ENCODE measurements at places on chromosomes 16 and 17.

- DNase-seq, result no peak
These were observed 216.5 kb downstream of the NTN1 start for GRCh38 chr17:9237661-9238301.

DNA sequence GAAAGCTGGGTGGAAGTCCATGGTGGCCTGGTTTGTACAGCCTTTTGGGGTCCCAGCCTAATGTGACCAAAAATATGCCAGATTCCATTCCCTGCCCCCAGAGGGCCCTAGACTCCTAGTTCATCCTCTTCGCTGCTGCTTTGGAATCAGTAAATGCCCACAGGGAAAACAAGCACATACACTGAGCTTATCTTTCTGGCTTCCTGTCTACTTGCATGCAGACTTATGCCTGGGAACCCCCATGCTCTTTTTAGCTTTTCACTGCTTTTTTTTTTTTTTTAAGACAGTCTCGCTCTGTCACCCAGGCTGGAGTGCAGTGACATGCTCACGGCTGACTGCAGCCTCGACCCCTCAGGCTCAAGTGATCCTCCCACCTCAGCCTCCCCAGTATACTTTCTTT, 6.2 kb upstream of the CD300LG start:
- DNase-seq, result no peak

DNA sequence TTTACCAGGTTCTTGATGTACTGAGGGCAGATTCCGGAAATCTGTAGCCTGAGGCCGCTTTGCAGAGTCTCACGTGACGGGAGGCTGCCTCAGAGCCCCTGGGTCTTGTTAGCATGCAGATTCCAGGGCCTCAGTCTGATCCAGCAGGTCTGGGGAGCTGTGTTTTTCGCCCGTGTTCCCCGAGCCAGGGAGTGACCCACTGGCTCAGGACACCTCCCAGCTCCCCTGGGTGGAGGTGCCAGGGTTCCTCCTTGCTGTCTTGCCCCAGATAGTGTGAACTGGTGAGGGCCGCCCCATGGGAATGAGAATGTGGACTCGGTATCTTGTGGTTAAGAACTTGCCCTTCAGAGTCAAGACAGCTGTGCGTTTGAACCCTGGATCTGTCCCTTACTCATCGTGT, 98.6 kb downstream of the OR1D5 start:
- no peak for DNase-seq

DNA sequence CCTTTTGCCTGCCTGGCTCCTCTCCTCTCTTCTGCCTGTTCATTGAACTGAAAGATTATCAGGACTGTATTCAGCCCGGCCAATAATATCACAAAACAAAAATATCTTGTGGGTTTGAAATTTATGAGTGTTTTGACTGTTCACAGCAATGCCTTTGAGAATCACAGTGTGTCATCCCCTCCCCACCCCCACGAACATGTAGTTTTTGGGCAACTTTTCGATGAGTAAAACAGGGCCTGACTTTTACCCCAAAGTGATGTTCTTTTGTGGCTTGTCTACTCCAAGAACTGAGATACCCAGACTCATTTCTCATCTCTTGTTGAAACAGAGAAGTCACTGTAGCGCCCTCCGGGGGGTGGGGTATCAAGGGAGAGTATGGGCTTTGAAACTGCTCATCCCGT, 675.7 kb downstream of the WWOX start:
- DNase-seq, result peak; percentile 43

- no peak for DNase-seq
These were observed 8.9 kb downstream of the UNK start for GRCh38 chr17:75793460-75793859.

GRCh38 chr17:3771140-3771539, 29.8 kb downstream of the ITGAE start:
- DNase-seq, result no peak

GRCh38 chr17:29283496-29283895, 10.5 kb downstream of the NUFIP2 start:
- DNase-seq, result no peak

DNA sequence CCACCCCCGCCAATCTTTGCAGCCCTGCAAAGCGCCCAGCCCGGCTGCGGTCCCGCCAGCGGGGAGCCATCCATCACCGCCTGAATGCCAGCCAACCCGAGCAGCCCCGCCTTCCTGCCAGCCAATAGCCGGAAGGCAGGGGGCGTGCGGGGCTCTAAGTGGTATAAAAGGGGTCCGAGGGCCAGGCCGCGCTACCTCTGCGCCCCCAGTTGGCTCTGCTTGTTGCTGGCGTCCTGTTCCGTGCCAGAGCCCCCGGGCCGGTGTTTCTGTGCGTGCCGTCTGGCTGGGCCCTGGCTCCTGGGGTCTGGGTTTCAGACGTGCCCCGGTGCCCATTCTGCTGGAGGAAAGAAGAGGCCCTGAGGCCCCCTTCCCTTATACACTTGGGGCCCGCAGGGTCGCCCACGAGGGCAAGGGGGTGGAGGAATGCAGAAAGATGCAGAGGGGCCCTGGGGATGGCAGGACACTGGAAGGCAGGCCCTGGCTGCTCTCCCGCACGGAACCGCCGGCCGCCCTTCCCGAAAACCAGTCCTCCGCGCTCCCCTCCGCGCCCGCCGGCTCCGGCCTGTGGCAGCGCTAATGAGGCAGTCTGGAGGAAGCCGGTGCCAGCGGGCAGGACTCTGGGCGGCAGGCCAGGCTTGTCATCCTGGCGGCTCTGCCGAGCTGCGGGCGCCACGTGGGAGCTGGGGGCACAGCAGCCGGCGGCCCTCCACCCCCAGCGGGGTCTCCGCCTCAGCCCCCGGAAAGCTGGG, 14.0 kb downstream of the COPZ2 start:
- DNase-seq, result peak; percentile 22

DNA sequence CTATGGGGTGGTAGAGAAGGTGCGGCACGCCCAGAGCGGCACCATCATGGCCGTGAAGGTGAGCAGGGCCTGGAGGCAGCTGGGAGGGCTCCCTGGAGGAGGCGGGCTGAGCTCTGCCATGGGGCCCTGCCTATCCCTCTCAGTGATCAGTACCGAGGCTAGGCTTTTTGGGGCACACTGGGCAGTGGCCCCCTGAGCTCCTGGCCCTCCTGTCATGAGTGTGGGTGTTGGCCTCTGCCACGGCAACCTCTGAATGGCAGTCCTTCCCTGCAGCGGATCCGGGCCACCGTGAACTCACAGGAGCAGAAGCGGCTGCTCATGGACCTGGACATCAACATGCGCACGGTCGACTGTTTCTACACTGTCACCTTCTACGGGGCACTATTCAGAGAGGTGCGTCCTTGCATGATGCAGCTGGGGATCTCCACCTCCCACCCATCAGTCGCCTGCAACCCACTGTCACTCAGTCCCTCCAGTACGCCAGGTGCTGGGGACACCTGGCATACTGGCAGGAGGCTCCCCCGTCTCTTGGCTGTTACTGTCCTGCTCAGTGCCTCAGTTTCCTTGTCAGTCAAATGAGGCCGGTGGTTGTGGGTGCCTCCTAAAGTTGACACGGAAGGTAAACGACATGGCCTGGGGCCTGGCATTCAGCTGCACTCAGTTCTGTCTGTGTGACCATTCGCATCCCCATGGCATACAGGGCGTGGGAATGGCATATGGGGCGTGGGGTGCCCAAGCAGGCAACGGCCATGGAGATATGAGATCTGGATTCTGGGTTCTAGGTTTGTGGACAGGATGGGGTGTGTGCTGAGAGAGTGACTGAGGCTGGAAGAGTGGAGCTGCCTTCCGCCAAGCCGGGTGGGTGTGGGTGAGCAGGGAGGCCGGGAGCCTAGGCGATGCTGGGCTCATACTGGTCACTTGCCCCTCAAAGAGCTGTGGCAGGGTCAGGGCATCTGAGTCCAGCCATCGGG, 16.4 kb downstream of the MAP2K3 start:
- DNase-seq, result no peak

- DNase-seq, result no peak
These were observed 30.1 kb downstream of the PGS1 start for GRCh38 chr17:78408476-78409050.

- no peak for DNase-seq
These were observed at the start of gene IL34 for GRCh38 chr16:70646260-70647241. Gene IL34, plus strand, starts transcription at chr16:70646559. Its CDS starts 389 bp downstream, at chr16:70646948.

DNA sequence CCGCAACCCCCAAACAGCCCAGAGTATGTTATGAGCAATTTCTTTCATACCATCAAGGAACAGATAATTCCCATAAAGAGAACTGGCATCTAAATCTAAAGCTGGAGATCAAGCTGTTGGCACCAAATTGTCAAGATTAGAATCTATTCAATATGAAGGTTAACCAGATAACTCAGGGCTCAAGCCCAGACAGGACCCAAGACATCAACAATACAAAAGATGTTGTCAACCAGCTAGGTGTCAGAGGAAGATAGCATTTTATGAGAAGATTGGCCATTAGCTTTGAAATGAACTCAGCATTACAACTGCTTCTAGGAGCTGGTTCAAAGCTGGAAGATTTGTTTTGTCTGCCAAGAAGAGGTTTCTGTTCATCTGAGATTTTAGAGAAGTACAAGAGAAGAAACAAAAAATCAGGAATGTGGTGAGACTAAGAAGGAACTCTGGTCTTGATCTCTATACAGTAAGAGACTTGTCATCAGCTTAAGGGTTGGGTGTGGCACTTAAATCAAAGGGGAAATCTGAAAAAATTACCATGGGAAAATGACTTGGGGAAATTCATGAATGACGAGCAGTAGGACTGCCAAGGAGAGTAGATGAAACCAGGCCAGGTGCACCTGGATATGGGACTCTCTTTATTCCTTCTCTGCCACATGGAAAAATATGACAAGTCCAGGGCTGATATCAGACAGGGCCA, 64.2 kb upstream of the COX10 start:
- no peak for DNase-seq

GRCh38 chr17:55702150-55702549, 20.5 kb downstream of the TMEM100 start:
- DNase-seq, result no peak

DNA sequence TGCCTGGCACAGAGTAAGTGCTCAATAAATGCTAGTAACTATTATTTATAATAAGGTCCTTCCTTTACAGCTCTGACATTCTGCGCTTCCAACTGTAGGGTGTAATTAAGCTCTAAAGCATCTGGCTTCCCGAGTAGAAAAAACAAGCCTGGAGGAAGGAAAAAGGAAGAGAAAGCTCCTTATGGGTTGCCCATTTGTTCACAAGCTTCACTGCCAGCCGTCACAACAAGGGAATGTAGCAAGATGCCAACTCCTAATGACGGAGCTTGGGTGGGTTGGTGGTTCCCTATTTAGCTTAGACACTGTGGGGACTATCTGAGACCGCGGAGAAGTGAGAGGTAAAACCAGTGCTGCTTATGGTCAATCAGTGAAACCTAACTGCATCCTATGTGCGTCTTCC, 7.3 kb upstream of the RPRML start:
- DNase-seq, result no peak

- DNase-seq, result no peak
These were observed 2.7 kb downstream of the N4BP1 start for GRCh38 chr16:48607056-48607825.

- DNase-seq, result no peak
These were observed 11.9 kb upstream of the SLC38A10 start for GRCh38 chr17:81306898-81307510.

DNA sequence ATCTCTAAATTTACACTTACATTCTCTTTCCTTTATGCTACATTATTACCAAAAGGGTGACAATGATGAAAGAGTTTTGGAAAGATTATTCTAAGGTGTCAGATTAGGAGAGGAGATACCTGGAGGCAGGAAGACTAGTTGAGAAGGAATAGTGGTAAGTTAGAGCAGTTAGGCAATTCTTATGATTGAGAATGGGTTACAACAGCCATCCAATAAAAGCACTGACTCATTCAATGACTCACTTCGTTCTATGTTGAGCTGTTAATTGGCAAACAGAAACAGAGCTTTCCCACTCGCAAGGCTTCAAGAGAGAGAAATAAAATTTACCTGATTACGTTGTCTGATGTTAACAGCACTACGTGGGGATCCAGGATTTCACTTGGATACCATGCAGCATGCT, 5.8 kb downstream of the NUP88 start:
- no peak for DNase-seq

DNA sequence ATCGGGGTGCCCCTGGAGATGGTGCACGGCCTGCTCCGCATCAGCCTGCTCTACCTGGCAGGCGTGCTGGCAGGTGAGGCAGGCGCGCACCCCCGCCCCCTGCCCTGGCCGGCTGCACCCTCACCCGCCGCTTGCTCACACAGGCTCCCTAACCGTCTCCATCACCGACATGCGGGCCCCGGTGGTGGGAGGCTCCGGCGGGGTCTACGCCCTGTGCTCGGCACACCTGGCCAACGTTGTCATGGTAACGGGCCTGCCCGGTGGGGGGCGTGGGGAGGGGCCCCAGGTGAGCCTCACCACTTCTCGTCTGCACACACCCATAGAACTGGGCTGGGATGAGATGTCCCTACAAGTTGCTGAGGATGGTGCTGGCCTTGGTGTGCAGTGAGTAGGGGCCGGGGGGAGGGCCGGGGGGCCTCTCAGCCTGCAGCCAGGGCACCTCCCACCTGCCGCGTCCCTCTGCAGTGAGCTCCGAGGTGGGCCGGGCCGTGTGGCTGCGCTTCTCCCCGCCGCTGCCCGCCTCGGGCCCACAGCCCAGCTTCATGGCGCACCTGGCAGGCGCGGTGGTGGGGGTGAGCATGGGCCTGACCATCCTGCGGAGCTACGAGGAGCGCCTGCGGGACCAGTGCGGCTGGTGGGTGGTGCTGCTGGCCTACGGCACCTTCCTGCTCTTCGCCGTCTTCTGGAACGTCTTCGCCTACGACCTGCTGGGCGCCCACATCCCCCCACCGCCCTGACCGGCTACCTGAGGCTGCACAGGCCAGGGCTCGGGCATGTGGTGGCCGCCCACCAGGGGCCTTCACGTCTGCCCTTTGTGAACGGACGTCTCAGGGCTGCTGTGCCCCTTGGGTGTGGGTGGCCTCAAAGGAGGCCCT, 2.1 kb downstream of the RHBDL1 start:
- no peak for DNase-seq

DNA sequence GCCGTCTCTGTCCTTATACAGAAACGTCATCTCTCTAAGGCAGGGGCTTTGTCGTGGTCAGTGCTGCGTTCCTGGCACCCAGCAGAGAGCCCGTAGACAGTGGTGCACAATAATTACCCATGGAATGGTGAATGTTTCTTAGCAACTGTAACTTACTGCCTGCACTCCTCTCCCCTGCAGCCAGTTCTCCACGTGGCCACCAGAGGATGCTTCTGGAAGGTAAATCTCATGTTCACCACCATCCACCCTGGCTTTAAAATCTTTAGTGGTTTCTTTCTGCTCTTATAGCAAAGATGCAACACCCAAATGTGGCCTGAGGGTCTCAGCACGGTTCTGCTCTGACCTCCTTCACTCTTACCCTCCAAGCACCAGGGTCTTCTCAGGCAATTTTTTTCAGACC, 150.8 kb downstream of the GRIN2A start:
- no peak for DNase-seq

GRCh38 chr17:6775871-6776405, at the start of gene FBXO39:
Gene FBXO39, plus strand, starts transcription at chr17:6776215. Its CDS starts 3,654 bp downstream, at chr17:6779869.
- DNase-seq, result no peak

- no peak for DNase-seq
These were observed 5.2 kb upstream of the HS3ST3B1 start for GRCh38 chr17:14295676-14296075.

GRCh38 chr17:35596530-35597233, 9.6 kb downstream of the AP2B1 start:
- DNase-seq, result no peak

- peak; percentile 16 for DNase-seq
These were observed 18.1 kb upstream of the TMEM98 start for GRCh38 chr17:32909787-32910369.
